Osteoblast (primary cell): ENCODE measurements at places on chromosomes 2 and 18. TPM values are rescaled to one million over a fixed set of nuclear protein-coding genes. Genes with fewer than 3 reads are reported as not detected.

CAVIN2 gene
- total RNA-seq, result 1.2 and 1.8 TPM in 2 replicates

- DNase-seq, result peak; percentile 66
These were observed 2.9 kb upstream of the B4GALT6 start for GRCh38 chr18:31686986-31687928.

ZNF385B gene
- 0.29 and 1.1 TPM in 2 replicates for total RNA-seq

GRCh38 chr2:175840256-175840655 lies 161.8 kb downstream of the LNPK start:
- no peak for DNase-seq

DNA sequence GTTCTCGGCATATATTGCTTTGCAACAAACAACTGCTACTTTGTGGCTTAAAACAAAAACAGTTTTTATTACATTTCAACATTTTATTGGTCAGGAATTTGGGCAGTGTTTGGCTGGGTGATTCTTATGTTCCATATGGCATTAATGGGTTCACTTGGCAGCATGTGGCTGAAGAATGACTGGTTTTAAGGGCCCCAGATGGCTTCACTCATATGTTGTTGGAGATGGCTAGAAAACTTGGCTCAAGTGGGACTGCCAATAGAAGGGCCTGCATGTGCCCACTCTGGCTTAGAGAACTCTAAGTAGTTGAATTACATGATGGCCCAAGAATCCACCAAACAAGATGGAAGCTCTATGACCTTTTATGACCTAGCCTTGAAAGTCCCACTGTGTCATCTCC lies 86.1 kb downstream of the FASTKD2 start:
- DNase-seq, result no peak

SERPINB4 gene
- total RNA-seq, result 0.29 TPM in 1 of 2 replicates, not detected in the other

GRCh38 chr2:136214307-136215200 lies 96.6 kb upstream of the CXCR4 start:
- no peak for DNase-seq

DNA sequence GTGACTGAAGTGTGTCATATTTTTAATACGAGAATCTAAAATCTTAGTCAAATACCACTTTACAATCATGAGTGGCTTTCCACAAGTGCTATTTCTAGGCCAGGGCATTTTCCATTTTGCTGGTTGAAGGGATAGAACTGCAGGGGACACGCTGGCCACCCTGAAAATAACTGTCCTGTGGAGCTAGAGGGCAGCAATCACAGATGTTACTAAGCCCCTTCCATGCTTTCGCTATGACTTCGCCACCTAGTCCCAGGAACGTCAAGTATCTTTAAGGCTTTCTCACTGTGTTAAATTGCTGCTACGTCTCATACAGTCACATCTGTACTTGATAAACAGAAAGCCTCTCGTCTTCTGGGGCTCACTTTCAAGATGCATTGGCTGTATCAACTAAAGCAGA lies 171.8 kb downstream of the CDH2 start:
- no peak for DNase-seq

- no peak for DNase-seq
These were observed 175.6 kb downstream of the SUCLG1 start for GRCh38 chr2:84283506-84283905.

DNA sequence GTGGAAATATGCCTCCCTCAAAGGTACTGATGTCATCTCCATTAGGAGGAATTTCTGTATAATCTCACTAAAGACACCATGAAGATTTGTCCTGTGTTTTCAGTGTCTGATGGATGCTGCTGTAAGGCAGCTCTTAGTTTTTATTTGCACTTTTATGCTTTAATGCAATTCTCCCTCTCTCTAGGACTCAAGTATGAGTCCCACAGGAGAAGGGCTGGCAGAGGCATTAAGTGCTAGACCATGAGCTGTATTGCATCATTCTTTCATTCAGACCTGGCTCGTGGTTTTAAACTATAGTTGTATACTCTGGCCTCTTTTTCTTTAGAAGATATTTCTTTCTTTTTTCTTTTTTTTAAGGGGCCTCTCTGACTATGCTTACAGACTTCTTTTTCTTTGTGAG lies 805.6 kb downstream of the DPP10 start:
- no peak for DNase-seq

SLC4A5 gene
- 0.36 and 2.7 TPM in 2 replicates for total RNA-seq

GRCh38 chr18:44893045-44893706 lies 212.5 kb downstream of the SETBP1 start:
- DNase-seq, result no peak

- DNase-seq, result no peak
These were observed 32.5 kb downstream of the SNED1 start for GRCh38 chr2:241030883-241031282.

DPP10 gene
- total RNA-seq, result not detected in 2 replicates

DNA sequence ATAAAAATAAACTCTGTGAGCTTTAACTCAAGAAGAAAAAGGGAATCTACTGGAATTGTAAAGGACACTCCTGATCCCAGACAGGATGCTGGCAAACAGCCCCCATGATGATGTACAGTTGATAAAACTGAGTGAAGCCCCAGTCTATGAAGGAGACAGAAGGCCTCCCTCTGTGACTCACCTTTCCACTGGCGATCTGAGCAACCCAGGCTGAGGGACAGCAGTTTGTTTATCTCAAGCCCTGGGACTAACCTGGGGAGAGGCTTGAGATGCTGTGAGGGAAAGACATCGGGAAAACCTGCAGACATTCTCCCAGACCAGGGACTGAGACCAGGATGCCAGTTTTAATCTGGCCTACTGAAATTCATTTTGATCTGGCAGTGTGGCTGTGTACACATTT lies 104.5 kb upstream of the CDH2 start:
- DNase-seq, result no peak

- peak; percentile 98 for DNase-seq
These were observed 305.4 kb upstream of the HS6ST1 start for GRCh38 chr2:128623776-128624761.

NGEF gene
- 4.7 TPM in 1 of 2 replicates, not detected in the other for total RNA-seq

GRCh38 chr2:96787411-96787810 lies 26.7 kb downstream of the CNNM4 start:
- DNase-seq, result no peak

MEIS1 gene
- 11.9 and 15.9 TPM in 2 replicates for total RNA-seq

TMEFF2 gene
- under 0.01 TPM in 2 replicates for total RNA-seq

DNA sequence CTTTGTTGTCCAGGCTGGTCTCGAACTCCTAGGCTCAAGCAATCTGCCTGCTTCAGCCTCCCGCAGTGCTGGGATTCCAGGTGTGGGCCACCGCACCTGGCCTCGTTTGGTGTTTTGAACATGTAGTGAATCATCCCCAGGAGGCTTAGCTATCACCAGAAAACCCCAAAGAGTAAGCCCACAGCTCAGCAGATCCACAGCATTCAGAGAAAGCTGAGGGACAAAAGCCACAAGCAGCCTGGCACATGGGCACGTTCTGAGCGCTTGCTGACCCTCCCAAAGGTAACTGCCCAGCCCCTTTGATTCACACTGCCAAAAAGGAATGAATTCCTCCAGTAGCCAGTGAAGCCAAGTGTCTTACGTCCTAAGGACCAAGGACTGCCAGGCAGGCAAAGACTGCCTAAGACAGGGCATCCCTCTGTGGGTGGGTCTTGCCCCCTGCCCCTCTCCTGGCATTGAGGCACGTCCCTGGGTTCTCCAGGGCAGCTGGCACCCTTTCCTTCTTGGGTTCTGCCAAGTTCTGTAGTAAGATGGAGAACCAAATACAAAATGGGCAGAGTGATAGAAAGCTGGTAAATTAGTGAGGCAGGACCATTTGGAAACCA lies 31.7 kb downstream of the MBP start:
- DNase-seq, result no peak

CFAP65 gene
- total RNA-seq, result not detected in 2 replicates

OTX1 gene
- total RNA-seq, result not detected in 2 replicates

SLC14A1 gene
- total RNA-seq, result 128 and 136 TPM in 2 replicates

DSC2 gene
- under 0.01 and 0.36 TPM in 2 replicates for total RNA-seq

DNA sequence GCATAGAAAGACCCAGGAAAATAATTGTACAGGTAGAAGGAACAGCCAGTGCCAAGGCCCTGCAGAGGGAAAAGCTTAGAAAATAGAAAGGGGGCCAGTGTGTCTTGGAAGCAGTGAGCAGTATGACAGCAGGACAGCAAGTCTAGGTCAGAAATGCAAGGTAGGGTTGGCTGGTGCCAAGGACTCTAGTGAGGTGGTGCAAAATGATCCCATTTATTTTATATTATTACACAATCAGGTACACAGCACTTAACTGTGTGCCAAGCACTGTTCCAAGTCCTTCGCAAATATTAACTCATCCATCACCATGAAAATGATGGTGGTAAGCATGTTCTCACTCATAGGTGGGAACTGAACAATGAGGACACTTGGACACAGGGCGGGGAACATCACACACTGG lies 100.0 kb downstream of the AQP4 start:
- DNase-seq, result no peak

SCN2A gene
- 2.2 and 5.0 TPM in 2 replicates for total RNA-seq

DNA sequence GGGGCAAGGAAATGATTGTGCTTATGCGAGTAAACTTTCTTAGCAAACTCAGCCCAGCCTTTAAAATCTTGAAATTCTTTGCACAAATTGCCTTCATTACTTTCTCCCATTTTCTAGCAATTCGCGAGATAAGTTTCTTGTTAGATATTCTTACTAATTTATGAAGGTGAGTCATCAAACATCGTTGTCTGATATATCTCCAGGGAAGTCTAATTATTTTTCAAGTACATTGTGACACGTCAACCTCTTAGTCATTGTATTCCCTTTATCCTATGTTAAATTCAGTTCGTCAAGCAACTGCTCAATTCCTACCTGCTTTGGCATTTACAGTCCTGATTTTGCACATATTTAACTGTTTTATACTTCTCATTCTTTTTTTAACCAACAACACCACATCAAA lies 854.5 kb upstream of the CRIM1 start:
- no peak for DNase-seq

HTR2B gene
- 2.9 and 5.3 TPM in 2 replicates for total RNA-seq

STPG4 gene
- 0.59 and 0.72 TPM in 2 replicates for total RNA-seq
